ENCODE measurements at places on chromosomes 16 and 17.

DNA sequence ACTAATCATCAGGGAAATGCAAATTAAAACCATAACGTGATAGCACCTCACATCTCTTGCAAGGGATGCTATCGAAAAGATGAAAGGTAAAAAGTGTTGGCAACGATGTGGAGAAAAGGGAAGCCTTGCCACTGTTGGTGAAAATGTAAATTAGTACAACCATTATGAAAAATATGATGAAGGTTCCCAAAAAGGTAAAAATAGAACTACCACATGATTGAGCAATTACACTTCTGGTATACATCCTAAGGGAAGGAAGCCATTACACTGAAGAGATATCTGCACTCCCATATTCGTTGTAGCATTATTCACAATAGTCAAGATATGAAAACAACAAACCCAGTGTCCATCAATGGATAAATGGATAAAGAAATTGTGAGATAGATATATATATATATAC lies 21.5 kb downstream of the ABCA10 start:
- DNase-seq, result no peak

DNA sequence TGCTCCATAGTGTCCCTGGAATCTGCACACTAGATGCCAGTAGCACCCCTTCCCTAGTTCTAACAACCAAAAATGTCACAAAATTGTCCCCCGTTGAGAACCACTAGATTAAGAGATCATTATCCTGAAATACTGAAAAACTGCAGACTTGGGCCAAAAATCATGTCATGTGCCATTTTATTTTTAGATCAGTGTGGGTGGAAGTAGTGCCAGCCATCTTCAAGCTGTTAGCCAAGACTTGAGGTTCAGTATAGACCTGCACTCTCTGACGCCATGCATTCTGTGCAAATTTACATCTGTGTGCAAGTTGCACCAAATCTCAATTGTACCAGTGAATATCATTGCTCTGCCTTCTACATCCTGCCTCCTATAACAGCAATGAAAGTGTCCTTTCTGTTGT lies 31.5 kb upstream of the NOL11 start:
- no peak for DNase-seq

DNA sequence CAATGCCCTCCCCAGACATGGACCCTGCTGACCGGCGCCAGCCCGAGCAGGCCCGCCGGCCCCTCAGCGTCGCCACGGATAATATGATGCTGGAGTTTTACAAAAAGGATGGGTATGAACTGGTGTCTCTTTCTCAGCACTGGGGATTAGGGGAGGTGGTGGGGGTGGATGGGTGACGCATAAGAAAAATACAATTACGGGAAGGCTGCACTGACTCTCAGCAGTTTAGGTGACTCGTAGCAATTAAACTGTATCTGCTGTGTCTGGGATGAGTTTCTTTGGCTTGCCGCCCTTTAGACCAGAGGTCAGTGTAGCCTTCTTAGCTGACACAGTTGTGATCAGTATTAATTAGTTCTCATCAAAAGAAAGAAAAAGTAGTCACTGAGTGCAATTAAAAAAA lies 59.0 kb downstream of the ELAC2 start:
- no peak for DNase-seq

DNA sequence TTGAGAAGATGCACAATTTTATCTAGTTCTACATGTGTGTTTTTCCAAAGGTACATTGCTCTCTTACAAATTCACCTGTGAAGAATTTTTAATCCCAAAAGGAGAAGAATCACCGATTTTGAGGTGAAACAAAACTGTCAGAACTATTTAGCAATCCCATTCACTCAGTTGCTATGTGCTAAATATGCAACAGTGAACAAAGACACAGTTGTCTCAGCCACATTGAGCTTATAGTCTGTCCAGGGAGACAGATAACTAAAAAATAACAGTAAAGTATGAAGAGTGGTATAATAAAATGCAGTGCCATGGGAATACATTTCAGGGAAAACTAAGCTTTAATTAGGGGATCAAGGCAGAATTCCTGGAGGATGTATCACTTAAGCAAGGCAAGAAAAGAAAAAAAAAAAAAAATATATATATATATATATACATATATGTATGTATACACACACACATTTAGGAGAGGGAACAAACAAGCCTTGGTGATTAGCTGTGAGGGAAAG lies 110.4 kb downstream of the SPAG9 start:
- DNase-seq, result no peak

DNA sequence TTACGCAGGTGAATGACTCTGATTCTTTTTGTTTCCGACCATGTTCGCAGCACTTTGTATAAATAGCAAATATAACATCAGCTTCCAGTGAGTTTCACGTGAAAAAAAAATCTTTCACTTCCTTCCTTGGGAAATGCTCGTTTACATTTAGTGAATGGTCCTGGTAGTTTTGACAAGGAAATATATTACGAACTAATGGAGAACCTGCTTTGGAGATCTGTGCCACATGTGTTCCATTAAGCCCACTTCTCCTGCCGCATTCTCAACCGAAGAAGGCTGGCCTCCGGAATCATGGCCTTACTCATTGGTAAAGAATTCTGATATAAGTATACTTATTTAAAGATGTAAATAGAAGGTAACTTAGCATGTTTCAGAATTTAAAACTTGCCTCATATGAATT lies 3.6 kb downstream of the CRAMP1 start:
- DNase-seq, result no peak

DNA sequence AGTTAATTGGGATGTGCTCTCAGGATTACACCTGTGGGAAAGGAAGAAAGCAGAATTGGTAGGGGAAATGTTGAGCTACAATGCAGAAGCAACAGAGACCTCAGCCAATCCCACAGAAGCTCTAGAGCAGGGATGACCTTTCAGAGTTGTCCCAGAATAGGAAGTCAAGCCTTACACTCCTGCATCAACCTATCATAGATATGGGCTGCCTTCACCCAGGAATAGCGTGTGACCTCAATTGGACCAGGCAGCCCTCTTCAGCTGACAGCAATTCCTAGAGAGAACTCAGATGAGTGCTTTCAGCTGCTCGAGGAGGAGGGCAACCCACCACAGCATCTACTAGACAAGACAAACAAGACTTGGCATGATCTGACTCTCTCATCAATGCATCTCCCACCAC lies 189.7 kb downstream of the TMEM132E start:
- no peak for DNase-seq

DNA sequence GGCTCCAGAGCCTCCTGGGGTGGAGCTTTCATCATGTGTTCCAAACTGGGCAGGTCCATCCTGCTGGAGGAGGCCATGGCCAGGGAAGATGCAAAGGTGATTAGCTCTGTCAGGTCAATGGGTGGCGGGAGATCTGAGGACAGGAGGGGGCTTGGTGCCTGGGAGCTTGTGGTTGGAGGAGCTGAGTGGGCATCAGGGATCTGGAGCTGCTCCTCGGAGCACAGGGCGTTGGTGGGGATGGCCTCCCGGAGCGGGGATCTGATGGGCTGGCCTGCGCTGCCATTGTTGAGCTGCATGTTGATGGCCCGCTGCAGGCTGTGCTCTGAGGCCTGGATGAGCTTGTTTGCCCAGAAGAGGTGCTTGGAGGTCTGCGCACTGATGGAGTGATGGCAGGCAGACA lies 6.5 kb downstream of the SPATA32 start:
- no peak for DNase-seq

DNA sequence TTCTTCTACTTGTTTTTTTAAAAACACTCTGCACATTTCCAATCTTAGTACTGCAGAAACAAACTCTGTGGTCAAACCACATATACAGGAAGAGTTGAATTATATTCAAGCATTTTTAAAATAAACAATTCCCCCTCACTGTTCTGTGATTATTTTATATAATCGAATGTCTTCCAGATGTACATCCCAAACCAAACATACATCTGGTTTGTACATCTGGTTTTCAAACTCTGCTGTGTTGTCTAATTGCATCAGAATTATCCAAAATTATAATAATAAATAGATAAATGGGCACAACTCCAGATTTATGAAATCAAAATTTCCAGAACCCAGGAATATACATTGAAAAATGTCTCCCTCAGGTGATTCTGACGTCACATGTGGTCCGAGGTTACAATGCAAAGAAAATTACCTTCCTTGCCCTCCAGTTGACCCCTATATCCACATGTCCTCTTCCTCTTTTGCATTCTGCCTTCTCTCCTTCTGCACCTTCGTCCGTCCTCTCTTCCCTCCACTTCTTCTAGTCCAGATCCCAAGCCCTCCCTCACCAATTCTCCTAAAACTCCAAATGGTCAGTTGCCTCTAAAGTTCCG lies 13.3 kb upstream of the CCDC144A start:
- DNase-seq, result no peak

GRCh38 chr17:73022694-73023093 lies 69.8 kb downstream of the SLC39A11 start:
- DNase-seq, result no peak

DNA sequence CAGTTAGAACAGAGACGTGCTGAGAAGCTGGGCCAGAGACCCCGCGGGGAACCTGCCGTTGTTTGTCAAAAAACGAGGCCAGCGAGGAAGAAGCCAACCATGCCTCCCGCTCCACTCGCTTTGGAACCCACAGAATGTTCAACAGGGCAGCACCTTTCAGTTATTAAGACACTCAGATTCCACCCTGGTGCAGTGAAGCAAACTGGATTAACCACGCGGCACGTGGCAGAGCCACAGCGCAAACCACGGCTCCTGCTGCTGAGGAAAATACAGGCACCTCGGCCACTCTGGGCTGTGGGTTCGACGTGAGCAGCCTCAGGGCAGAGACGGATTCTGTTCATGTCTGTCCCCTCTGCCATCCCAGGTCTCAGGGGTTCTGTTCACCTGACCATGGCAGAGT lies 24.4 kb downstream of the ALOX15 start:
- no peak for DNase-seq

GRCh38 chr17:82600731-82601446 lies 47.4 kb downstream of the WDR45B start:
- DNase-seq, result no peak
